Stimulated activated CD8-positive, alpha-beta memory T cell treated with anti-CD3 and anti-CD28 coated beads, Interleukin-2, amount 100 ng/mL, for 48 hours (primary cell): ENCODE measurements at places on chromosomes 7 and 10.

DNA sequence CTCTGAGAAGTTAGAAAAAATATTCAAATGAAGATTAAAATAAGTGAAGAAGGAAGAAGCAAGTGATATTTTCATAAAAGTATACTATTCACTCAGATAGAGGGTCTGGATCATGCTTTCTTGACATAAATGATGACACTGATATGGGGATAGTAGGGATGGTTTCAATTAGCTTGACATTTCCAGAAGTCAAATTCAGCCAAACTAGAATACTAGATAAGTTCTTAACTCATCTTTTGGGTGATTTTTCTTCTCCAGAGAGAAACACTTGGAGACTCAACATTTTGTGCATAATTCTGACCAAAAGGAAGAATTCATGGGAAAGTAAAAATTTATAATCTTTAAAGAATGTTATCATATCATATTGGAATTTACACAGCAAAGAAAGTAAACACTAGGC lies 152.0 kb upstream of the LRGUK start:
- no peak for DNase-seq

DNA sequence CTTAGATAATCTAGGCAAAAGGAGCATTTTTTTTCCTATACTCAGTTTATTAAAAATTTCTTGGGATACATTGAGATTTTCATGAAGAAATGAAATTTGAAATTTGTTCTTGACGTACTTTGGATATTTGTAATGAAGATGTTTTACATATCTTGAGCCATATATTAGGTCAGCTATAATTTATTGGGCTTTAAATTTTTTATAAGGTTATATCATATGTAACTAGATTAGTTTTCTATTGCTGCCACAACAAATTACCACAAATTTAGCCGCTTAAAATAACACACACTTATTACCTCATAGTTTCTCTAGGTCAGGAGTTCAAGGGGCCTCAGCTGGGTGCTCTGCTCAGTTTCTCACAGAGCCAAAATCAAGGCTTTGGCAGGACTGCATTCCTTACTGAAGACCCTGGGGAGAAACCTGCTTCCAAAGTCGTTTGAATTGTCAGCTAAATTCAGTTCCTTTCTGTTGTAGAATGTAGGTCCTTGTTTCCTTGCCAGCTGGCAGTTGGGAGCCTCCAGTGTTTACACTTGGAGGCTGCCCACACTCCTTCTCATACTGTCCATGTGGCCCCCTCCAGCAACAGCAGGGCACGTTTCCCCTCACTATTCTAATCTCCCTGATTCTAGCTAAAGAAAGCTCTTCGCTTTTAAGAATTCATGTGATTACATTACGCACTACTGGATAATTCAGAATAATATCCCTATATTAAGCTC lies 42.6 kb upstream of the DNAH11 start:
- no peak for DNase-seq

- no peak for DNase-seq
These were observed 6.4 kb downstream of the HEPACAM2 start for GRCh38 chr7:93219868-93220267.

DNA sequence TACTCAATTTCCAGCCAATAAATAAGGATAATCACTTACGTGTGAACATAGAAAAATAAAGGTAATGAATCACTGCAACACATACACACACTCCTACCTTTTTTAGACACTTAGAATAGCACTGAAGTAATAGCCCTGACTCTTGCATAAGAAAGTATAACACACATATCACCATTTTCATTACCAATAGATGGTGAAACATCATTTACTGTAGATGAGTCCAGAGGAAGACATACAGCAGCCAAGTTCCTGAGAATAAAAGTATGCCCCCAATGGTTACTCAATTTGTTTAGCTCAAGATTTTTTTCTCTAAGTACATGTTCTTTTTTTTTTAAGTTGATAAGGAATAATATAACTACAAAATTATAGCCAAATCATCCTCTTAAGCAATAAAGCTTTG lies 316.3 kb downstream of the PARD3 start:
- no peak for DNase-seq

DNA sequence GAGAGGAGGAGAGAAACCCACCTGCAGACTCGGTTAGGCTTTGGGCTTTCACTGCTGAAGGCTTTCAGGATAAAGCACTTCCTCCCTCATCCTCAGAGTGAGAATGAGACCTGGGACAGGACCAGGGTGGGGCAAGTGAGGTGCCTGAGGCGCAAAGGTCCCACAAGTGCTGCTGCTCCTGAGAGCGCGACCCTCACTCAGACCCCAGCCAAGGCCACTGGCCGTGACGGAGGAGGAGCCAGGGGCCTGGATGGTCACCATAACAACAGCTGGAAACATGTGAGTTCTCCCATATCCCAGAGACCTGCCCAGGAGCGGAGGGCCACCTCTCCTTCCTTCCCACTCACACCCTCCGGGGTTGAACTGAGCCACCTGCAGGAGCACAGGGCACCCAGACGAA lies 46.9 kb upstream of the MKRN1 start:
- DNase-seq, result no peak

- no peak for DNase-seq
These were observed 36.2 kb downstream of the PDLIM1 start for GRCh38 chr10:95254629-95255028.

GRCh38 chr10:97498841-97499560 lies at the start of gene UBTD1:
TSS of gene UBTD1 (plus strand) at chr10:97498924. CDS start at chr10:97499204, 280 bp downstream.
- DNase-seq, result no peak

DNA sequence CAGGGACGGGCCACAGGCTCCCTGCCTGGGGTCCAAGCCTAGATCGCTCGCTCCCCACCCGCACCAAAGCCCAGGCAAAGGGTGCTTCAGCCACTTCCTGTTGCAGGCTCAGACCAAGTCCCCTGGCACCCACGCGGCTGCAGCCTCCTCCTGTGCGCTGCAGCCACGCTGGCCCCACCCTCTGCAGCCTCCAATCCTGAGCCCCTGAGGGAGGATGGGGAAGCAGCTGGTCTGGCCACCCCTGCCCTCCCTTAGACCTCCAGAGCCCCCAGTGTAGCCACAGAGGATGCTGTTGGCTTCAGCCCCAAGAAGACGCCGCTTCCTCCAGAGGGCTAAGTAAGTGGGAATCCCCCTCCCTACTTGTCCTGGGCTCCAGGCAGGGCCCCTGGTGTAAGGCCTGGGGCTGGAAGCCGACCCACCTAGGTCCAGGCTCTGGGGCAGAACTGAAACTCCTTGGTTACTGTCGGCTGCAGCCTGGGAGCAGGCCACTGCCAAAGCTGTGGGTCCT lies 9.4 kb downstream of the LIMK1 start:
- DNase-seq, result no peak

DNA sequence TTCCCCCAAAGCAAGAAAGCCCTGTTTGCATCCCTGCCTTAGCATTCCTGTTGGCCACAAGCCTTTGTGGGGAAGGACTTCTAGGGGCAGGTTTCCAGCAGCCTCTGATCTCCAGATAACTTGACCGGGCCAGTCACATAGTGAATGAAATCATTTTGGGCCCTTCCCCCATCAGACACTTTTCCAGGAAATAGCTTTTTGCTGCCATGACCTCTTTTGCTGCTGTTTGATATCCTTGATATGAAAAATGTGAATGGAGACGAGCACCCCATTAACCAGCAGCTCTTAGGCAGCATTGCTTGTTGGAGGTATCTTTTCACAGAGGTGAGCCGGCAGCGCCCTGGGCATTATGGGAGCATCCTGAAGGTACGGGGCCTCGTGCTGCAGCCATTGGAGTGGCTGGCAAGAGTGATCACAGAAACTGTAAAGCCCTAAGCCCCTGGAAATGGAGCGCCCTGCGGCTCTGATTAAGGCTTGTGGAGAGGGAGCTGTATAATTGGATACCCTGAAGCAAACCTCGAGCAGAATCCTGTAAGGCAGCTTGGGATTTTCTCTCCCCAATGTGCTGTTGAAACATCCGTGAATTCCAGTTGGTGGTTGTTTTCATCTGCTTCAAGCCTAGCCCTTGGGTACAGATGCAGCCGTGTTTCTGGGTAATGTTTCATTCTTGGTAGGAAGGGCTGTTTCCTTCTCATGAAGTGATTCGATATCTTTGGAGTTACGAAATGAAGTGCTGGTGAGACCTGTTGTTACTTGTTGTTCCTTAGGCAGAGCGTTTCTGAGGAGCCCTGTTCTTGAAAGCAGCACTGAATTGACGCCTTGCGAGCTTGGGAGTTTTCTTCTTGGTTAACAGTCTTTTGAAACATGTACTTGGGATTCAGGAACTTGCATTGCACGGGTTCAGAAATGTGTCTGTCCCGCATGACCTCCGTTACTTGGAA lies 179.0 kb downstream of the PTEN start:
- DNase-seq, result no peak

DNA sequence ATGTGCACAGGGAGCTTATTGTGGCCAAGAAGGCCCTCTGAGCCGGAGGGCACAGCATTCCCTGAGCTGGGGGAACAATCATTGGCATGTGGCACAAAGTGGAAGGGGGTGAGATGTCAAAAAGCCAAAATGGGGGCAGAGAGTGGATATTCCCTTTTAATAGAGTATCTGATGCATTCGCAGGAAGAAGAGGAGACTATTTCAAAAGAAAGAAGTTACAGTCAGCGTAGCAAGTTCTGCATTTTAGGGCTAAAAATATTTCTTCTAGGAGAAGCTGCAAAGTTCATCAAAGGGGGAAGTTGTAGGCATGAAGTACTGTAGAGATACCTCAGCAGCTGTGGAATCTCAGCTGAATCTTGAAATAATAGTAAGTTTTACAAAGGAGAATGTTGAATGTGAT lies 136.0 kb upstream of the WDR11 start:
- no peak for DNase-seq

GRCh38 chr7:50069613-50070012 lies 23.4 kb downstream of the ZPBP start:
- no peak for DNase-seq

DNA sequence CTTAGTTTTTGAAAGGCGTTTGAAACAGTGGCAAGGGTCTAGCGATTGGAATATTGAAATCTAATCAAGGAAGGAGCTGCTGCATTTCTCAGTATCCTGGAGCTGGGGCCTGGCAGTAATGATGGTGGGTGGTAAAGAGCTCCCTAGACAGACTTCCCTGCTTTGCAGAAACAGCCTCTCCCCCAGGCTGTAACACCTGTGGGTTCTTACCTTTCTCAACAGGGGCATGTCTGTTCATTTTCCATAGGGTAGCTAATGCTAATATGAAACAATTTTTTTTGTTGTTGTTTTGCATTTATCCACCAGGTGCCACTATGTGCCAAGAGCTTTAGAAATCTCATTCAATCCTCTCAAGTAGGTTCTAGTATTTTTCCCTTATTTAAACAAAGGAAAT lies 345.5 kb downstream of the REEP3 start:
- DNase-seq, result no peak

DNA sequence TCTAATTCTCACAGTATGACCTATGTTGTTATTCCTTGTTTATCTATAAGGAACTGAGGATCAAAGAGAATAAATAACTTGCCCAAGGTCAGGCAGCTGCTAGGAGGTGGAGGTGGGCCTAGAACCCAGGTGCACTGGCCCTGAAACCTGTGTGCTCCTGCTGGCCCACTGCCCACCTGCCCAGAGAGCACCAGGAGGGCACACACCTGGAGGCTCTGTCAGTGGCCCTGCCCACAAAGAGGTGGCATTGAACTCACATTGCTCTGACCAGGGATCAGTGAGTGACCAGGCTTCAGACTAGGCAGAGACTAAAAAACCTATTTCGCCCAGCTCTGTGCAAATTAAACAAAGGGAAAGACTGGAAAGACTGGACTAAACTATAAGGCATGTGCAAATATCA lies 210.6 kb downstream of the TNS3 start:
- no peak for DNase-seq

GRCh38 chr10:35632027-35632426 lies 10.1 kb downstream of the FZD8 start:
- no peak for DNase-seq

- DNase-seq, result no peak
These were observed 120.3 kb downstream of the VIPR2 start for GRCh38 chr7:159024280-159024951.

- DNase-seq, result no peak
These were observed 48.4 kb upstream of the CUL1 start for GRCh38 chr7:148650232-148650858.

DNA sequence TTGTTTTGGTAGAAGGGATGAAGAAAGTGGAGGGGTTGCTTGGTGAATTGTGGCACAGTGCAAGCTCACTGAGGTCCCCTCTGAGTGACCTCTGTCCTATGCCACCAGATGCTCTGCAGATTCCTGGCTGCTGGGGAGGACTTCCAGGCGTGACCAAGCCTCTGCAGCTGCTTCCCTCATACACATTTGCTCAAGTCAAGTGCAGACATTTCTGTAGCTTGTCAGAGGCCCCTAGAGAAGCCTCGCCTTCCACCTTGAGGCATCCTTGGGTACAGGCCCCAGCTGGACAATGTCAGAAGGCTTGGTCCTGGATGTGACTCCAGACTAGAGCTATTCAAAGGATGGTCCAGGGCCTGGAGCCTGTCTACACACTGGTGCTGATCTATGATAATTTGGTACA lies 464.2 kb downstream of the PLXNA4 start:
- DNase-seq, result no peak

DNA sequence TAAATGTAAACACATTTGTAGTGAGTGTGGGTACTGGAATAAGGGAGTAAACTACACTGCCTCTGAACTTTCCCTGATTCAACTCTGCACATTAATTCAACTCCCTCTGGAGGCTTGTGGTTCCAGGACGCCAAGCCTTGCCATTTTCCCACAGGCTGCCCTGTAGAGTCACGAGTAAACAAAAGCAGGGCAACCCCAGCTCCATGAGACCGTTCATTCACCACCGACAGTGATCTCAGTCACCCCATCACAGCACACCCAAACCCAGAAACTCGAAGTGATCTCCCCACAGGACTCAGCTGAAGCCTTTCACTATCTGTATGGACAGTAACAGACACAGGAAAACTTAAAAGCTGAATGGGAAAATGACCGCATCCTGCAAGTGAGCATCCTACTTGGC lies 218.8 kb upstream of the FRMD4A start:
- no peak for DNase-seq

DNA sequence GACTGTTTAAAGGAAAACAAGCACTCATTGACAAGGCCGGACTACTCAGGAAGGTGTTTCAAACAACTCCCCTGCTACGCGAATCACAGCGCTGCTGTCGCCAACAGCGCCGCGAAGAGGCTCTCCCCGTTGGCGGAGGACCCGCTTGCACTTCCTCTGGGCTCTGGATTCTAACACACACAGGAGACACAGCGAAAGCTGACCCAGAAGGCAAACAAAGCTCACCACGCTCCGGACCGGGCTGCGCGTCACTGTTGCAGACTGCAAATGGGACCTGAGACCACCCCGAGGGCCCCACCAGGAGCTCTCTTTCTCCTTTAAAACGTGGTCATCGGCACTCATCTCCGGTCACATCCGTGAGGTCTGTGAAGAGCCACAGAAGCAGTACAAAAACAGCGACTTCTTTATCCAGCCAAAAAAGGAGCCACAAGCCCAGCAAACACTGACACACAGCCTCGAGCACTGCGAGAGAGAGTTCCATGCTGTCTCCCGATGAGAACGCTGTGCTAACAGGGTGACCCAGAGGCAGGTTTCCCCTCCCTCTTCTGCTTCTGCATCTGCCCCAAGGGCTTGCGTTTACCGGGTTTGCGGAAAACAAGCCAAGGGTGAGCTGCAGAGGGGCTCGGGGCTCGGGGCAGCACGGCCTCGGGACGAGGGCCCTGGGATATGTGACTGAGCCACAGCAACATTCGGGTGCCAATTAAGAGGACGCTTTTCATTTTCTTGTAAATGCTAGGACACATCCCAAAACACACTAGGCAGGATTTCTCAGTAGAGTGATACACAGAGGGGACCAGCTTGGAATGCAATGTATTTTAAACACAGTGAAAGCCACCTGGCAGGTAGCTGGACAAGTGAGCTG lies 41.3 kb downstream of the AMZ1 start:
- no peak for DNase-seq

GRCh38 chr7:18558503-18558902 lies 63.0 kb downstream of the HDAC9 start:
- DNase-seq, result no peak

GRCh38 chr7:6536262-6537260 lies 14.7 kb downstream of the GRID2IP start:
- no peak for DNase-seq
